ENCODE measurements at places on chromosomes 1 and 21.

- DNase-seq, result no peak
These were observed 349 bp upstream of the GPN2 start for GRCh38 chr1:26890467-26890796.

DNA sequence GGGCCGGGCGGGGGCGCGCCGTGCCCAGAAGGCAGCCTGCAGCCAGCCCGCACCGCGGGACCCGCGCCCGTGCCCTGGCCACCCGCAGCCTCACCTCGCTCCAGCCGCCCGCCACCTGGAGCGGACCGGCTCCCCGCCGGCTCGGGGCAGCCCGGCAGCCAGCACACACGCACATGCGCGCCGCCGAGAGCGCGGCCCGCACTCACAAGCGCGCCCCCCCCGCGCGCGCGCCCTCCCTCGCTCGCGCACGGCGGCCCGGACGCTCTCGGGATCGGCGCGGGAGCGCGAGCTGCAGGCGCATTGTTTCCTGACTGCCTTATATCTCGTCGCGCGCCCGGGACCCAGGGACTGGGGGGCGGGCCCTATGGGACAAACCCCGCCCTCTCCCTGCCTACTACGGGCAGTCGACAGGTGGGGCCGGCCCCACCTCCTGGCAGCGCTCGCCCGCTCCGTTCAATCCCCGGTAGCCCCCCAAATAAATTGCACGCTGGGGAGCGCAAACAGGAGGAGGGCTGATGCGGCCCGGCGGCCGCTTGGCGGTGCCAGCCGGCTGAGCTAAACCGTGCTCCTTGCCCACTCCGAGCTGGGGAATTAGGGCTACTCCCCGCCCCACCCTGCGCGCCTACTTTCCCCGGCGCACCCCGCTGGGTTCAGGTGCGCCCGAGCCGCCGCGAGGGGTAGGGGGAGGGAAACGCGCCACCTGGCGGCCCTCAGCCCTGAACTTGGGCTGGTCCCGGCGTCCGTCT lies at the start of gene MYCL:
TSS of gene MYCL (minus strand) at position 204 of the 746 bp plus-strand sequence. CDS start 483 bp downstream, outside the sequence.
- peak; percentile 68 for DNase-seq

GRCh38 chr1:177054542-177054941 lies 110.0 kb downstream of the ASTN1 start:
- no peak for DNase-seq

DNA sequence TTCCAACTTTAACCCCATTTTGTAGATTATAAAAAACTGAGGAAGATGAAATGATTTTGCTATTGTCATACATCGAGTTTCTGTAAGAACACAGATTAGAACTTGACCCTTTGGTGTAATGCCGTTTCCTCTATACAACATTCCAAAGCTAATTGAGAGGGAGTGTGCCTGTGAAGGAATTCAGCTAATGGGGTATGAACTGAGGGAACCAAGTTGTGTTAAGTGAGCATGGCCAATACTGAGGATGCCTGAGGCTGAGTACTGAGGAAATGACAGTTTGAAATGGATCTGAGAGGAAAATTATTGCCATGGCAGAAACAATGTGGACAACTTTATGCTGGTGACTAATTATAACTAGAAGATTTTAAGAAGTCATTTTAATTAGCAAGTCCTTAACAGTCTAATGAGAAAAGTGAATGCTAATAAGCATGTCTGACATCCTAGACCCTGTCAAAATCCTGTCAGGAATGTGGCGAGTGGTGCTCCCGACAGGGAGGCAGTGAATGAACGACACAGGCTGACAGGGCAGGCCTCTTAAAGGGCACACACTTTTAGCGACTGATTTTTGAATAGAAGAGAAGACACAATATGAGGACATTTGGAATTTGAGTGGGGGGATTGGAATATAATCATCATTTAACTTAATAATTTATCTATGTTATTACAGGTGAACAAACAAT lies 262.5 kb downstream of the HLX start:
- no peak for DNase-seq

GRCh38 chr21:45479691-45480675 lies 62.3 kb downstream of the SLC19A1 start:
- no peak for DNase-seq

DNA sequence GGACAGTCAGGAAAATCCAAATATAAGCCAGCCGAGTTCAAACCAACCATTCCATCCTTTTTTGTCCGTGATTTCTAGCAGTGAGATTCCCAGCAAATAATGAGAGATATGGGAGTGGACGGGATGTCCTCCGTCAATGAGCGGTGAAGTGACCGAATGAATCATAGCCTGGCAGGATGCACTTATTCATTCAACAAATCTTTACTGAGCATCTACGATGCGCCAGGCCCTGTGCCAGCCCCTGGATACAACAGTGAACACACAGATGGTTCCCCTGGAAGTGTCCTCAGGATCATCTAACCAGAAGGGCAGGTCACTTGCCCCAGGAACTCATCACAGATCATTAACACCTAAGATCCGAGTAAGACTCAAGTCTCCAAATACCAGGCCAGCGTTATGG lies 8.2 kb upstream of the PLEKHA6 start:
- no peak for DNase-seq

DNA sequence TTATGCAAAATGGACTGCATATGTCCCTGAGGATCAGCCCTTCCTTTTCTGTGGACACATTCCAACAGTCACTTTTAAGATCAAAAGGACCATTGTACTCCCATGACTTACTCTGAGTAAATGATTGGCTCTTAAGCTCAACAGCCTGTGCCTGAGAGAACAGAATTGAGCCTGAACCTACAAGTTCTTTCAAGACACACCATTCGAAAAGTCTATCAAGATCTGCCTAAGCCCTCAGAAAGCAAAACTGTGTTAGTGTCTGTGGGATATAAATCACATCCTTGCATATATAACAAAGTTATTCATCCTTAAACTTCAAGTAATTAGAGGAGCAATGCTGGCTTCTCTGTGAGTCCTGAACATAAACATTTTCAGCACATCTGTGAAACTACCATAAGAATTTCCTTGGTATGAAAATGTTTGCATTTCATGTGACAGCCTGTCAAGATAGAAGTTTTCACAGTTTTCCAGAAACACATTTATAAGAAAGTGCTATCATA lies 41.6 kb downstream of the PCNX2 start:
- no peak for DNase-seq

DNA sequence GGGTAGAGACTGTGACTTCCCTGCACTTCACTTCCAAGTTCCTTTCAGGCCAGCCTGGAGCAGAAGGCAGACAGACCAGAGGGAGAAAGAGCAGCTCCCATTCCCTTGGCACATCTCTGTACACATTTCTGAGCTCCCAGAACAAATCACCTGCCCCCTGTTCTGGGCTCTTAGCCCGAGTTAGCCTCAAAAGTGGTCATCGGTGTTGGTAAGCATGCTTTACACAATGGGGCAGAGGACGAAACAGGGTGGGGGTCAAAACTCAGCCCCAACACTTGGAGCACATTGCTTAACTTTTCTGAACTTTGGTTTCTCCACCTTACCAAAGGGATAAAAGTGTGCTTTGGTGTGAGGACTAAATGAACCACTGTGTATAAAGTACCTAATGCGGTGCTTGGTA lies 98.7 kb downstream of the DAB1 start:
- no peak for DNase-seq

- no peak for DNase-seq
These were observed 47.8 kb downstream of the CHML start for GRCh38 chr1:241592273-241592958.

GRCh38 chr1:202276081-202276715 lies 65.5 kb downstream of the UBE2T start:
- no peak for DNase-seq

DNA sequence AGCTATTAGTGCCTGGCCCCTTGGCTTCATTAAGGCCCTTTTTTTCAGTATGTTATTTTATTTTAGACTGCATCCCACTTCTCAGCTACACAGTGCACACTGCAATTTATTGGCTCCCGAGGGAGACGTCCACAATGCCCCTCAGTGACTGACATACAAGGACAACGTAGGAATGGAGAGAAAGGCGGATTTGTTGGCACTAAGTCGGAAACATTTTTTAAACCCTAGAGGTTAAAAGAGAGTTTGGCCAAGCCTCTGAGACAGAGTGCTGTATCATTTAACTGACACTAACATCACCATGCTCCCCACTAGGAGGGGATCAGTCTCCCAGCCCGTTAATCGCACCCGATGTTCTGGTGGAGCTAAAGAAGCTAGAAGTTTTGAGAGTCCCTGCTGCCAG lies 45.7 kb upstream of the FOXD3 start:
- DNase-seq, result no peak

GRCh38 chr1:23470282-23471070 lies 13.5 kb downstream of the ASAP3 start:
- no peak for DNase-seq

GRCh38 chr21:19468991-19469715 lies 1065.6 kb upstream of the TMPRSS15 start:
- DNase-seq, result no peak

- DNase-seq, result peak; percentile 74
These were observed 9.7 kb downstream of the SMYD3 start for GRCh38 chr1:246497331-246497915.

DNA sequence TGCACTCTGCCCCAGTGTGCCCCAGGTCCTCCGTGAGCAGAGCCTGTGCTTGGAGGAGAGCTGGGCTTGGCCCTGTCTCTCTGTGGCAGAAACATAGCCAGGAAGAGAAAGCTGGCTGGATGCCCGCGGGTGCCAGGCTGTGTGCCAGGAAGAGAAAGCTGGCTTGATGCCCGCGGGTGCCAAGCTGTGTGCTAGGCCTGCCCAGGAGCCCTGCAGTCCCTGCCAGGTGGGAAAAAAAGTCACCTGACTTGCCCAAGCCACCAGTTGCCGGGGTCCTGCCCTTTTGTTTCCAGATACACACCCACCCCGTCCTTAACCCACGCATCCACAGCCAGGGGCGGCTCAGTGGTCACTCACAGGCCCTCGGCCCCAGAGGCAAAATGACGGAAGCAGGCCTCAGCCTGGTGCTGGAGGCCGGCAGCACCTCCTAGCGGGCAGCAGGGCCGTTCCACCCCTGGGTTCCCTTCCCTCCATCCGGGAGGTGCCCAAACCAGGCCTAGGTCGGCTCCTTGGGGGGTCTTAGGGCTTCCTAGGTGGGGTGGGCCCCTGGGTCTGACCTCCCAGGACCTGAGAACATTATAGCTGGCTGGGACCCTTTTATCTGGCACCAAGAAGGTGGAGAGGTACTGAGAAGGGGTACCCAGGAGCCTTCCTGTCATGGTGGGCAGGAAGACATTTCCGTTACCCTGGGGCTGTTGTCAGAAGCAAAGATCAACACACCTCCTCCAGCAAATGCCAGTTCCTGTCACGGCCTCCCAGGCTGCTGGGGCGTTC lies 9.1 kb downstream of the ITGB2 start:
- DNase-seq, result peak; percentile 62

- no peak for DNase-seq
These were observed 107.3 kb upstream of the PDC start for GRCh38 chr1:186568221-186568620.

- DNase-seq, result no peak
These were observed 29.9 kb upstream of the SLC19A2 start for GRCh38 chr1:169515641-169516040.

GRCh38 chr21:41839387-41840000 lies 39.6 kb downstream of the PRDM15 start:
- no peak for DNase-seq

DNA sequence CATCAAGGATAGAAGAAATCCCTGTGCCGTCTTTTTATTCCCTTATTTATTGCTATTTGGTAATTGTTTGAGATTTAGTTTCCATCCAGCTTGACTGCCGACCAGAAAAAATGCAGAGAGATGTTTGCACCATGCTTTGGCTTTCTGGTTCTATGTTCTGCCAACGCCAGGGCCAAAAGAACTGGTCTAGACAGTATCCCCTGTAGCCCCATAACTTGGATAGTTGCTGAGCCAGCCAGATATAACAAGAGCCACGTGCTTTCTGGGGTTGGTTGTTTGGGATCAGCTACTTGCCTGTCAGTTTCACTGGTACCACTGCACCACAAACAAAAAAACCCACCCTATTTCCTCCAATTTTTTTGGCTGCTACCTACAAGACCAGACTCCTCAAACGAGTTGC lies 99.0 kb downstream of the TGFB2 start:
- DNase-seq, result no peak

DNA sequence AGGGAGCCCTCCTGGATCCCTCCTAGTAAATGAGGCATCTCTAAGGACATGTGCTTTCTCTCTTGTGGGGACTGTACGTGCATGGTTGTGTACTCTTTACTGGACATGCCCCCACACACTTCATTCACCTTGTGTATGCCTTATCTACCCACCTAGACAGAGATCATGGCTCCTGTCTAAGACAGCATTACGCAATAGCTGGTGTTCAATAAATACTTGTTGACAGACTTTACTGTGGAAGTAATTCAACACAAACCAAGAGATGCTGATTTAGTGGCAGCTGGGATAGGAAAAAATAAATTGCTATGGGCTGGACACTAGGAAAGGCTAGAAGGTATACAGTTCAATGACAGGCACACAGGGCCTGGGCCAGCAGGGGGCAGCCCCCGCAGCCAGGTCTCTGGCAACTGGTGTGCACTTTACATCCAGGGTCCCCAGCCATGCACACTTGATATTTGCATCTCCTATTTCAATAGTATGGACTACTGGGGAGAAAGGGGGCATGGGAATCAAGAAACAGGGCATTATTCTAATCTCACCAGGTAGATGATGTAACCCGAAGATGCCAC lies 24.2 kb downstream of the TRABD2B start:
- no peak for DNase-seq

DNA sequence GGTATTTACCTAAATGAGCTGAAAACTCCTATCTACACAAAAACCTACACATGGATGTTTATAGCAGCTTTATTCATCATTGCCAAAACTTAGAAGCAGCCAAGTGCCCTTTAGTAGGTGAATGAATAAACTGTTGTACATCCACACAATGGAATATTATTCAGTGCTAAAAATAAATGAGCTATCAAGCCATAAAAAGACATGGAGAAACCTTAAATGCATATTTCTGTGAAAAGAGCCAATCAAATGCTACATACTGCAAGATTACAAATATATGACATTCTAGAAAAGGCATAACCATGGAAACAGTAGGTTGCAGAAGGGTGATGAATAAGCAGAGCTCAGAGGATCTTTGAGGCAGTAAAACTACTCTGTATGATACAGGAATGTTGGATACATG lies 23.3 kb downstream of the ABCB10 start:
- DNase-seq, result no peak

DNA sequence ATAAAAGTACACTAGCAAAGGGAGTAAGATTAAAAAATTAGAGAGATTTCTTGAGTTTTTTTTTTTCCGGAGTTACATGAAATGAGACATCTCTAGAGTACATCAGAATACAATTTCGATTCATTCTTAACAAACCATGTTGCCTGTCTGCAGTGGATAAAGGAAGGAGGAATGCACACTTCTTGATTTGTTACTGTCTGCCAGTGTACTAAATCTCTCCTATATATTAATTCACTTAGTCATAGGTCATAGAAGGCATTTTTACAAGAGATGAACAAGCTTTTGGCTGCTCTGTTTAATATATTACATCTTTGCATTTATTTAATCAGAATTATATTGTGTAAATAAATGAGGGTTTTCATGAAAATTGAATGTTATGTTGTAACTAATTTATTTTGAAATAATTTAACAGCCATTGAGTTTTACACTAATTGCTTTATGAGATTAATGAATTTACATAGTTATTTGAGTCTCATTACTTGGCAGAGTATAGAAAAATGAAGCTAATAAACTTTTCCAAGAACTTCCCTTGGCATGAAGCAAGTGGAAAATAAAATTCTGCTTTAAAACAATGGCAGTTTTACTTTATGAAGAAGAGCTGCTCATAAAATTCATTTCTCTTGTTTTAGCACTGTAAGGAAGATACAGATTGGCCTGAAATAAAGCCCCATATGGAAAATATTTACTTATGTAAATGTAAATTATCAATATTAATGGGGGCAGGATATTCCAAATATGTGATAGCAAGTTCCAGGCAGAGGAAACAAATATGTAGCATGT lies 1284.7 kb downstream of the BRINP3 start:
- DNase-seq, result no peak

GRCh38 chr21:37843191-37843590 lies 73.1 kb downstream of the KCNJ6 start:
- no peak for DNase-seq

Measured in CD4-positive, alpha-beta T cell treated with Interleukin-15 for 4 hours (primary cell).